ENCODE measurements at places on chromosomes 13 and 19.
A peak's percentile ranks its signal among the peaks of the same experiment; 100 is the strongest.

DNA sequence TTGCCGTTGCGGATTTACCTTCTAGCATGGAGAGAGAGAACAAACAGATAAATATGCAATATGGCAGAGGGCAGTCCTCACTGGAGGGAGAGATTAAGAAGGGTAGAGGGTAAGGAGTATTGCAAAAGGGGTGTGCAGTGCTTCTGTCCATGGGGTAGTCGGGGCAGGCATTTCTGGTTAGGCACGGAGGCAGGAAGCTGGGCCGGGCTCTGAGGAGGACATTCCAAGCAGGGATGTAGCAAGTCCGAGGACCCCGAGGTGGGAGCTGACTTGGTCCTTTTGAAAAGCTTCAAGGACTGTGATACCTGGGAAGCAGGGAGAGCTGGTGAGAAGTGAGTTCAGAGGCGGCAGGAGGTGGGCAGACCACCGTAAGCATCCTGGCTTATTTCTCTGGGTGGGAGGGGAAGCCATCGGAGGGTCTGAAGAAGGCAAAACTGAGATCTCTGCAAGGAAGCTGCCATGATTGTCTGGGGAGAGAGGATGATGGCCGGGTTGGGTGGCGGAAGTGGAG is 214.9 kb downstream of the FGF9 start:
- no peak for DNase-seq

DNA sequence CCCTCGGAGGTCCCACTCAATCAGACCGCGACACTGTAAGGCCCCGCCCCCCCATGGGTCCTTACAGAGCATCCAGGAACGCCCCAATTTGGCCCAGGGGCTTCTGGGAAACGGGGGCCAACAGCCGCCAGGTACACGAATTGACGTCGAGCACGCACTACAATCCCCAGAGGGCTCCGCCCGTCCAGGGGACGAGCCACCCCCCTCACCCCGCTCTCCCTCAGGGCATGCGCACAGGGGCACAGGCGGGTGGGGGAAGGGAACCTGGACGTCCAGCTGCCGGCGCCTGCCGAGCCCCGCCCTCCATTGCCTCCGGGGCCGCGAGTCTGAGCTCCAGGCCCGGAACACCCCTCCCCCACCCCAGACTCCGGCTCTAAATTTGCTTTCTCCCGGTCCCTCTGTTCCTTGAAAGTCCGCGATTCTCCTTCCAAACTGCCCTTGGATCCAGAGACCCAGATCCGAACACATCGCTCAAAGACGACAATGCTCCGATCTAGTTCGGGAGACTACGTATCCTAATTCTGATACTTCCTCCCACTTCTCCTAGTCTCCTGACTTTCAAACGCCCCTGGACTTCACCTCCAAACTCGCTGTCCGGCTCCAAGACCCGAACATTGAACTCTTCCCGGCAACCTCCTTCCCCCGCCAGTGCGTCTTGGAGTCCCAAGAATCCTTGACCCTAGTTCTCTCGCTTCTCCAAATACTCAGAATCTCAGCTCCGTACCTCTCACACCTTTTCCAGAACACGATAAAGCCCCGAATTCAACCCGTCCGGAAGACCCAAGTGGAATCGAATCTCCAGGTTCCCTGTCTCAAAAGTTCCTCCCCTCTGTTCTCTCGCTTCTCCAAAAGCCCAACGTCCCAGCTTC is 770 bp downstream of the SERTAD3 start:
- peak; percentile 100 for DNase-seq

GRCh38 chr19:2887391-2887914 is 13.3 kb upstream of the ZNF57 start:
- DNase-seq: peak; percentile 8

DNA sequence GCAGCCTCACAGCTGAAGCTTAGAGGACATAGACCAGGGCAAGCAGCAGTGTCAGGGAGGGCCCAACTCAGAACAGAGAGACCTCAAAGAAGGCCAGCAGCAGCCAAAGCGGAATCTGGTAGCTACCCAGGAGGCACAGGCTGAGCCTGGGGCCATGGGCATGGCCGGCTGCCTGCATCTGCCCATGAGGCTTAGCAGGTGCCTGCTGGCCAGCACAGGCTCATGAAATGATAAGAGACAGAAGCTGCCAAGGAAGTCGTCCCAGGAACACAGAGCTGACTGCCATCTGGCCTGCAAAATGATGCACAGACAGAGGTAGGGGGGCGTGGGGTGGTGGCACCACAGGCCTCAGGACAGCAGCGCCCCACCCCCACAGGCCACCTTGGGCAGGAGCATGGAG is 29.2 kb downstream of the TUBA3C start:
- DNase-seq: no peak

DNA sequence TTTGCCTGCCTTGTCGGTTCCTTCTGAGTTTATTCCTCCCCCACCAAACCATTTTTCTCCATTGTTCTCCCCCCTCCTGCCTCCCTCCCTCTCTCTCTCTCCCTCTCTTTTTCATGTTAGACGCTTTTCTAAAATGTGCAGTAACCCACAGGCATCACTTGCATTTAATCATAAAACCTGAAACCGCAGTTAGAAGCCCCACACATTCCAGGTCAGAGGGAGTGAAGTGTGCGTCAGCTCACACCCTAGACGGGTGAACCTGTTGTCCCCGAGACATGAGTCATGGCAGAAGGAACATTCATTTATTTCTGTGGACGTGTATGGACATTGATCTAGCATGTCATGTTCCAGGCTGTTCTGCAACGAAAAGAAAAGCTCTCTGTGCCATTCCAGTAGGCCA is 19.9 kb downstream of the ONECUT3 start:
- DNase-seq: no peak

- DNase-seq: no peak
Measured at GRCh38 chr19:23056516-23056915, 53.5 kb upstream of the ZNF728 start.

DNA sequence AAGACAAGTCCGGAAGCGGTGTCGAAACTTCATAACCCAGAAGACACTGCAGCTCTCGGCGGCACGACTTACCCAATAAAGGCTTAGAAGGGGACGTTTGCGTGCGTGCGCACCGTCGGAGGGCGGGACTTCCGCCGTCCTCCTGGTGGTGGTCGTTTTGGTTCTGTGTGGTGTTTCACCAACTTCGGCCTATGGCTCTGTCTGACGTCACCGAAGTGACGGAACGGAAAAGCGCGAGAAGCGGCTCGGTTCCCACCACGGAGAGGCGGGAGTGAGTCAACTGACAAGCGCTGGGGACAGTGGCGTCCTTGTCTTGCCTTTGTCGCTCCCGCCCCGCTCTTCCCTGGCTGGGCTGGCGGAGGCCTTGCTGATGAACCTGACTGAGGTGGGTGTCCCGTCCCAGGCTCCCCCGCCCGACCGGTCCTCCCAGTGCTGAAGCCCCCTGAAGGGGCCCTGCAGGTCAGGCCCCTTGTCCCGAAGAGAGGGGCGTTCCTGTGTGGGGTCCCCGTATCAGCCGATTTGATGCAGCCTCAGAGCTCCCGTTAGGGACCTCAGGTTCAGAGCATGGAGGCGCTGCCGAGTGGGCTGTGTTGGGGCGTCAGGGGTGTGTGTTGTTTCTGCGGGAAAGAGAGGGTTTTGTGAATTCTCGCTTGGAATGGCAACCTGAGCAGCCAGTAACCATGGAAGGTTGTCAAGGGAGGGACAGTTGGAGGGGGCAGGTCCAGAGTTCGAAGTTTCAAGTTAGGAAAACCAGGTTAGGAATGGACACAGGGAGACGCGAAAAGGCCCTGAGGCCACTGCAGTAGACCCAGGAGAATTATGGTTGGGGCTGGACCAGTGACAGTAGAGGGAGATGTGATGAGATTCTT is at the start of gene ZNF548:
Gene ZNF548, plus strand, starts transcription at position 125 of the 869 bp plus-strand sequence. Its CDS starts 246 bp downstream, at position 371.
- peak; percentile 95 for DNase-seq

GRCh38 chr19:16339361-16339725 is 14.7 kb downstream of the KLF2 start:
- no peak for DNase-seq

DNA sequence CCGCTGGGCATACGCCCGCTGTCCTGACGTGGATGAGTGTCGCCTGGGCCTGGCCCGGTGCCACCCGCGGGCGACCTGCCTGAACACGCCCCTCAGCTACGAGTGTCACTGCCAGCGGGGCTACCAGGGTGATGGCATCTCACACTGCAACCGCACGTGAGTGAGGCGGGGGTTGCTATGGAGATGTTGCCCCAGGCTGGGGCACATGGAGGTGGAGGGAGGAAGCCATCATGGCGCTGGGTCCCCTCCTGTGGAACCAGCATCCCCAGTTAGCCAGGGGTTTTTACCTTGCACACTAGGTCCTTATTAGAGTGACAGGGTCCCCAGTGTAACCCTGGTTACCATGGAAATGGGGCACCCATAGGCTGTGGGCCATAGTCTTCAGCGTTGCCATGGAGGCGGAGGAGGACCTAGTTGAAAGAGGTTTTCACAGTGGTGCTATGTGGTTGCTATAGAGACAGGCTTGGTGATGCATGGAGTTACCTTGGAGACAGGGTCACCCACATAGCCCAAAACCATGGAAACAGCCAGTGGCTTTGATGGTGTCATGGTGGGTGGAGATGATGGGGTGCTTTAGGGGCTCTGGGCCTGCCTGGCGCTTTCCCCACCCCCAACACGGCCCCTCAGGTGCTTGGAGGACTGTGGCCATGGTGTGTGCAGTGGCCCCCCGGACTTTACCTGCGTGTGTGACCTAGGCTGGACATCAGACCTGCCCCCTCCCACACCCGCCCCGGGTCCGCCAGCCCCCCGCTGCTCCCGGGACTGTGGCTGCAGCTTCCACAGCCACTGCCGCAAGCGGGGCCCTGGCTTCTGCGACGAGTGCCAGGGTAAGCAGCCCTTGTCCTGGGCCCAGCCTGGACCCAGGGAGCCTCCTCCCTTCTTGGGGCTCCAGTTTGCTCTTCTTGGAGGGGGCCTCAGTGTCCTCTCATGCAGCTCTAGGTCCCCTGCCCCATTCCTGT is 27.1 kb downstream of the MEGF8 start:
- DNase-seq: peak; percentile 18

DNA sequence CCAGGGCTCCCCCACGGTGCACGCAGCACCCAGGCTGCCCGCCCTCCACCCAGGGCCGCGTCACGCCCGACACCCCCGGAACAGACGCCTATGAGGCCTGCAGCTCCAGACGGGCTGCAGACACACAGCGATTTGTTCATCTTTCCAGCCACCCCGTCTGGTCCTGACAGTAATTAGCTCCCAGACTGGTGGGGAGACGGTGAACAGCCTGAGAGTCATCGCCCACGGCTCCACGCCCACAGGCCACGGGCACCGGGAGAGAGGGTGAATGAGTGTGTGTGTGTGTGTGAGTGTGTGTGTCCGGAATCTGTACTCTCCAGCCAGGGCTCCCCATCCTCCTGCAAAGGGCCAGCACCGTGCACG is 18.1 kb downstream of the GADD45B start:
- DNase-seq: peak; percentile 16

- DNase-seq: peak; percentile 30
Measured at GRCh38 chr13:23384111-23384510, 49.4 kb downstream of the SACS start.

GRCh38 chr13:91661692-91662490 is 263.5 kb downstream of the GPC5 start:
- no peak for DNase-seq

DNA sequence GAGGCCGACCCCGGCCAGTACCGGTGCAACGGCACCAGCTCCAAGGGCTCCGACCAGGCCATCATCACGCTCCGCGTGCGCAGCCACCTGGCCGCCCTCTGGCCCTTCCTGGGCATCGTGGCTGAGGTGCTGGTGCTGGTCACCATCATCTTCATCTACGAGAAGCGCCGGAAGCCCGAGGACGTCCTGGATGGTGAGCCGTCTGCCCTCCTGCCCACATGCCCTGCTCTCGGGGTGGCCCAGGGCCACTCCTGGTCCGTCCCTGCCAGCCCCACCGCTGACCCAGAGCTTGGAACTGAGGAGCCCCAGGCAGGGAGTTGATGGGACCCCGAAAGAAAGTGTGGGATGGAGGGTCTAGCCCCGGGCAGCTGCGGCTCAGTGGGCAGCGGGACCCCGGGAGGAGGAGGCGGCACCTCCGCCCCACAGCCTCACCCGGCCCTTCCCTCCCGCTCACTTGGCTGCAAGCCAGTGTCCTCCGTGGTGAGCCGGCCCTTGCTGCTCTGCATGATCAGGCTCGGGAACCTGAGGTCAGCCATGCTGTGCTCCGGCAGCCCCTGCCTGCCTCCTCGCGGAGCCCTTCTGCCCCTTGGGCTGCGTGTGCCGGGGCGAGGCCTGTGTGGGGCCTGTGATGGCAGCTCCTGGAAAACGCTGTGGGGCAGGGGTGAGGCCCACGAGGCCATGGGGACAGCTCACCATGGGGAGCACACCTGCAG is 8.1 kb upstream of the HCN2 start:
- DNase-seq: no peak

GRCh38 chr13:38856065-38856464 is 134.6 kb downstream of the STOML3 start:
- DNase-seq: no peak

DNA sequence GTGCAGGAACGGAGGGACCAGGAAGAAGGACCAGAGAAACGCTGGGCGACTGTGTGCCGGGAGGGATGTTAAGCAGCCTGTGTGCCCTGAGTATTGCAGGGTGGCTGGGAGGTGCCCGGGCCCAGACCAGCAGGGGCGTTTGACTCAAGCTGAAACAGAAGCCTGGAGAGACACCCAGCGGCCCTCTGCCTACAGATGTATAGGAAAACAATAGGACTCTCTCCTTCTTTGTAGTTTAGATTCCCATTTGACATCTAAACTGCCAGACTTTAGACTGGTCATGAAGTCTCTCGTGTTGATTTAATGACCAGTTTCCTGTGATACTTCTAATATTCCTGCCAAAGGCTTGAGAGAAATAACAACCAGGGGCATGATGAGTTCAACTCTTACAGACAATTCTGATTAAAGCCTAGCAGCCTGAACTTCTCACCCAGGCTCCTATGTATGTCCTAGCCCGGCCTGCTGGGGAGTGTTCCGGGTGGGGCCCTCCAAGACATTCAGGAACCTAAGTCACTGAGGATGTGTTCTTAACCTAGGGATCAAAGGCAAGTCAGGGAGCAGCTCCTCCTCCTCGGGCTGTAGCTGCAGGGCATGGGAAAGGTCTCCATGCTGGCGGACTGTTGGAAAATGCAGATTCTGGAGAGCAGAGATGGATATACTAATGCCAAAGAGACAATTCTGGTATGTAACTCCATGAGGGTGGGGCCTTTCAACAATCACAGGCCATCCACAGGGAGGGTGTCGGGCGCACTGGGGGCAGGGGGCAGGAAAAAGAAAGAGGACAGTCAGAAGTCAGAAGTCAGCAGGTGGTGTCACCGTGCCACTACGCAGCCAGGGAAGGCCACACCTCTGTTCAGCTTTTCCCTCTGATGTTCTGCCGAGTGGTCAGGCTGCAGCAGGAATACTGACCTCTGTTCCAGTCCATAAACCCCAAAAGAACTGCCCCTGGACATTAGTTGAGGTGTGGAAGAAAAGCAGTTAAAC is 131.8 kb downstream of the STARD13 start:
- DNase-seq: no peak

DNA sequence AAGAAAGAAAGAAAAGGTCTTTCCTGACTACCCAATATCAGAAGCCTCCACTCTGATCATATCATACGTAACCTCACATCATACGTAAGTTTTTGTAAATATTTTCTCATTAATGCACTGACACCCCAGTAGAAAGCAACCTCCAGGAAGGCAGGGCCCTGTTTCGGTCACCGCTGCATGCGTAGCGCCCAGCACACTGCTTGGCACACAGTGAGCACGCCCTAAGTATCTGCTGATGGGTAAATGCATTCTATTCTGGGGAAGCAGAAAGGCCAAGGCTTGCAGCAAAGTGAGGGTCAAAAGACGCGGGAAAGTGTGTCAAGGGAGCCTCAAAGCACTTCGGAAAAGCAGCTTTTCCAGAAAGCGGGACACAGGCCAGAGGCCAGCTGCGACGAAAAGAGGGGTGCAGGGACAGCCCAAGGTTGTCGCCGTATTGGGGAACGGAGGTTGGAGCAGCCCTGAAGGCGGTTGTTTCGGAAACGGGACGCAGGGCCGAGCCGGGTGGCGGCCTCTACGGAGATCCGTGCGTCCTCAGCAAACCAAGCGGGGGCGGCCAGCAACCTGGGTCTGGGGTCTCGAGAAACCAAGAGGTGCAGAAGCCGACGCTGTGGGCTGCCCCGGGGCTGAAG is 463 bp downstream of the SUGP1 start:
- DNase-seq: peak; percentile 14
